ENCODE measurements at places on chromosomes 2 and 18.

- peak; percentile 4 for DNase-seq
Measured at GRCh38 chr2:219521066-219521880, 7.0 kb downstream of the ASIC4 start.

GRCh38 chr2:239758279-239758877 is 266.8 kb downstream of the NDUFA10 start:
- DNase-seq, result no peak

GRCh38 chr2:48508461-48509124 is 21.4 kb upstream of the STON1 start:
- DNase-seq, result no peak

- DNase-seq, result no peak
Measured at GRCh38 chr18:2853926-2854664, 7.3 kb downstream of the EMILIN2 start.
